ENCODE measurements at places on chromosomes 3 and 15.
A peak's percentile ranks its signal among the peaks of the same experiment; 100 is the strongest.

- DNase-seq: no peak
These were observed 76.7 kb upstream of the PLXND1 start for GRCh38 chr3:129683201-129683600.

GRCh38 chr15:98363416-98363815 is 284.9 kb upstream of the IGF1R start:
- no peak for DNase-seq

- no peak for DNase-seq
These were observed 50.6 kb upstream of the ULK4 start for GRCh38 chr3:42012383-42012934.

GRCh38 chr15:42037656-42038055 is 16.8 kb upstream of the PLA2G4E start:
- no peak for DNase-seq

DNA sequence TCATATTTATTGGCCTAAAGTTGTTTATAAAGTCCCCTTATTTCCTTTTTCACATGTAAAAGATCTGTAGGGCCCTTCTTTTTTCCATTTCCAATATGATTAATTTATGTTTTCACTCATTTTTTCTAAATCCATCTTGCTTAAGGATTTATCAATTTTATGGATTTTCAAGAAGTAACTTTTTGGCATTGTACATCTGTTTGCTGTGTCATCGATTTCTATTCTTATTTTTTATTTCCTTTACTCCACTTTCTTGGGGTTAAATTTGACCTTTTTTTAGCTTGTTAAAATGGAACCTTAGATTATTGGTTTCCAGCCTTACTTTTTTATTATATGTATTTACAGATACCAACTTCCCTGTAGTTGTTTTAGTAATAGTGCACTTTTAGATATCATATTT is 207.9 kb downstream of the LRTM1 start:
- no peak for DNase-seq

GRCh38 chr15:87461631-87462030 is 794.9 kb downstream of the NTRK3 start:
- DNase-seq: no peak

GRCh38 chr3:124997303-124998246 is 58.2 kb downstream of the HEG1 start:
- peak; percentile 55 for DNase-seq

DNA sequence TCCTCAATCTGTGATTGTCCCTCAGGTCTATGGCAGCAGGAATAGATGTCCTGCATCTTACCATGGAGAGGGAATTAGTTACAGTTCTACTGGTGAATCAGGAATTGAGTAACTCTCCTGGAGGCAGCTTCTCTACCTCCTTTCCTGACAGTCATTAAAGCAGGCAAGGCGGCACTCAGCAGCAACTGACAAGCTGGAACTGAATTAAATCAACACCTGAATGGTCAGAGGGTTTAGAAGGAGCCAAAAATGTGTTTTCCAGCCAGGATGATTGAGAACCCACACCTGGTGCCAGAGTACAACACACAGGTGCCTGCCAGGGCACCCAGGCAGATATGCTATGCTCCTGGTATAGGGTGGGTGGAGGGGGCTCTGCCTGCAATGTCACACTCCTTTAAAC is 43.1 kb upstream of the TIPARP start:
- DNase-seq: no peak

DNA sequence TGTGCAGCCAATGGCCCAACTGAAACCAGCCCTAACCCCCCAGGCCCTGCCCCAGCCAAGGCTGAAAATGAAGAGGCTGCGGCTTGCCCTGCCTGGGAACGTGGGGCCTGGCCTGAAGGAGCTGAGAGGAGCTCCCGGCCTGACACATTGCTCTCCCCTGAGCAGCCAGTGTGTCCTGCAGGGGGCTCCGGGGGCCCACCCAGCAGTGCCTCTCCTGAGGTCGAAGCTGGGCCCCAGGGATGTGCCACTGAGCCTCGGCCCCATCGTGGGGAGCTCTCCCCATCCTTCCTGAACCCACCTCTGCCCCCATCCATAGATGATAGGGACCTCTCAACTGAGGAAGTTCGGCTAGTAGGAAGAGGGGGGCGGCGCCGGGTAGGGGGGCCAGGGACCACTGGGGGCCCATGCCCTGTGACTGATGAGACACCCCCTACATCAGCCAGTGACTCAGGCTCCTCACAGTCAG is 11.2 kb downstream of the MAP1A start:
- no peak for DNase-seq

DNA sequence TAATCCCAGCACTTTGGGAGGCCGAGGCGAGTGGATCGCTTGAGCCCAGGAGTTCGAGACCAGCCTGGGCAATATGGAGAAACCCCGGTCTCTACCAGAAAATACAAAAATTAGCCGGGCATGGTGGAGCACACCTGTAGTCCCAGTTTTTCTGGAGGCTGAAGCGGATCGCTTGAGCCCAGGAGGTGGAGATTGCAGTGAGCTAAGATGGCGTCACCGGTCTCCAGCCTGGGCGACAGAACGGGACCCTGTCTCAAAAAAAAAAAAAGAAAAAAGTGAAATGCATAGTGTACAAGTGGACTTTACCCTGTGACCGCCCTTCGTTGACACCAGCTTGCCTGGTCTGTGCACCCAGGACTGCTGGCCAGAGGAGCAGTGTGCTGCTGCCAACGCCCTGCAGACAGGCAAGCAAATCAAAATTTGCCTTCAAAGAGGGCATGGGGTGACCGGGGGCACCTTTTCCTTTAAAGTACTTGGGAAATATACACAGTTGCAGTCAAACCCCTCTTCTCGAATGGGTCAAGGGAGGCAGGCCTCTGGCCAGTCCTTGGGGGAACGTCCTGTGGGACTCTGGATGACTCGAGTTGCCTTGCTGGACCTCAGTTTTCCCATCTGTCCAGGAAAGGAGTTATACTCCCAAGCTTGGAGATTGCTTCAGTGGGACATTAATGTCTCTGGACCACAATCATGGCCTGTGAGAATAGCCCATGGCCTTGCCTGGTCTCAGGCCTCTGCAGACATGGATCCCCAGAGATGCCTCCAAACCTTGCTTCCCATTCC is 1.0 kb downstream of the XYLB start:
- DNase-seq: no peak

GRCh38 chr3:183909030-183909600 is 24.4 kb upstream of the PARL start:
- DNase-seq: no peak

GRCh38 chr15:59281699-59282098 is 75.1 kb downstream of the LDHAL6B start:
- no peak for DNase-seq

- no peak for DNase-seq
These were observed 241.5 kb upstream of the WNT5A start for GRCh38 chr3:55728461-55729100.

GRCh38 chr15:78923015-78923414 is 21.8 kb downstream of the CTSH start:
- DNase-seq: no peak

GRCh38 chr3:53144862-53145712 is 14.9 kb upstream of the RFT1 start:
- no peak for DNase-seq

- DNase-seq: no peak
These were observed 80.6 kb downstream of the CCR1 start for GRCh38 chr3:46127503-46127902.

DNA sequence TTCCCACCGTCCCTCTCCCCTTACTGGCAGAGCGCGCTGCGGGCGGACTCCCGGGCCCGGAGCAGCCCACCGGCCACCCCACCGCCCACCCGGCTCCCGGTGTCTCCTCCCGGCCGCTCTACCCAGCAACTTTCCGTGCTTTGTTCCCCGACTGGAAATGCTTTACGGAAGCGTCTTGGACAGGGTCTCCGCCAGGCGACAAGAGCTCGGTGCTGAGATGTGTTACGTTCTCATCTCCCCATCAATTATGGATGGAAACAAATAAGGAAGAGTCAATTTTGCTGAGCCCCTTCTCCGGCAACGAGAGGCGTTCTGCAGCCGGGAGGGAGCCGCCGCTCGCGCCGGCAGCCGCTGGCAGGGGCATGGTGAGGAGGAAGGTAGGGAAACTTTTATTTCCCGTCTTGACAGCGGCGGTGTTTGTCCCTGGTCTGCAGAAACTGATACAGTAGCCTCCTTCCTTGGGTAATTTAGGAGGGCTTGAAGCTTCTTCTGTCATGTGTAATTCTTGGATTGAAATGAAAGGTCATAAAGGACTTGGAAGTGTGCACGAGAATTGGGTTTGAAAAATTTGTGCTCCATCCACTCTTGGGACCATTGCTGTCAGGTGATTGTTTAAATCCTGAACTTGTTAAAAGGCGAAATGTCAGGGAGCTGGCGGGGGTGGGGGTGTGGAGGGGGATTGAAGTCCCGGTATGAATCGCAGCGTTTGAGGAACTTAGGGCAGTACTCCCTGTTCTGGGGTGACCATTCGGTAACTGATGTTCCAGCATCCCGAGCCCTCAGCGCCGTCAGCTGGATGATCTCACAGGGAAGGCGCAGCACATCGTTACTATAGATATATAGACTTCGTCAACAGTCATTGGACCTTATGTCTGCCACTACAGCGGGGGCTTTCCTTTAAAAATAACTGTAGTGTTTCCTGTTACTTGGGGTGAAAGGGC is 1.5 kb downstream of the SEMA6D start:
- peak; percentile 56 for DNase-seq

DNA sequence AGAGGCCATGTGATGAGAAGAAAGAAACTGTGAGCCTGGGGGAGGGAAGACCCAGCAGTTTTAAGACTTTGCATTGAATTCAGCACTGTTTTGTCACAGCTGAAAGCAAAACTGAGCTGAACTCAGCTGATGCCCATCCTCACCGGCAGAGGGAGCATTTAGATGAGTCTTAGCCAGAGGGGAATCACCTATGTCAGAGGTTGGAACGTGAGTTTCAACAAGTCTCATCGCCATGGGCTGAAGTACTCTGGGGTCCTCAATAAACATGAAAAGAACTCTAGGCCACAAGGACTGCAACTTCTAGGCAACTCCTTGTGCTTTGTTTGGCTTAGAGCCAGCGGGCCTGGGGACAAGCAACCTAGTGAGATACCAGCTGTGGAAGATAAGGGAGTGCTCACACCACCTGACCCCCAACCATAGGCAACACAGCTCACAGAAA is 324.5 kb downstream of the TBL1XR1 start:
- DNase-seq: peak; percentile 18

DNA sequence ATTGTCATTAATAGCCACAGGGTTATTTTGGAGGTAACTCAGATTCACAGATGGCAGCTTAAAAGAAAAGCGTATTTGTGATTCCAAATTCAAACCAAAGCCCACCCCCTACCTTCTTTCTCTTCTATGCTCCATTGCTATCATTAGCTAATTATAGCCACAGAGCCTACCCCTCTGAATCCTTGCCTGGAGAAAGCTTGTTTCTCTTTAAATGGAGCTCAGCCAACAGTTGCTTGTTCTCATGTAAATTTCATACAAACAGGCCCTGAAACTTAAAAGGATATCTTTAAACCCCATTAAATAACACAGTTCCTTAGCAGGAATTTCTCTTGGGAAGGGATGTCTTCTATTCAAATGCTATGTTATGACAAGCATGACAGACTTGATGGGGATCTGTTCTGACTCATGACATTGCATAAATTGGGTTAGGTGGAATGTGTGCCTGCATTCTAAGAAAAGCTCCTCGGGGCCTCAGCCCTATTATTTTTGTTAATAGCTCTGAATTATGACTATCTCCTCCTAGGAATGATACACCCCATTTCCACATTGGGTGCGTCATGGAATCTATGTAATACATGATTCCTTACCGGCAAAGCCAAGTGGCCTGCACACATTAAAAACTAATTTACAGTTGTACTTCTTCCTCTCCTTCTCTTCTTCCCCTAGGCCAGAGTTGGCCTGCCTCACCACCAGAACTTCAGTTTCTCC is 265.8 kb downstream of the TAFA4 start:
- no peak for DNase-seq

DNA sequence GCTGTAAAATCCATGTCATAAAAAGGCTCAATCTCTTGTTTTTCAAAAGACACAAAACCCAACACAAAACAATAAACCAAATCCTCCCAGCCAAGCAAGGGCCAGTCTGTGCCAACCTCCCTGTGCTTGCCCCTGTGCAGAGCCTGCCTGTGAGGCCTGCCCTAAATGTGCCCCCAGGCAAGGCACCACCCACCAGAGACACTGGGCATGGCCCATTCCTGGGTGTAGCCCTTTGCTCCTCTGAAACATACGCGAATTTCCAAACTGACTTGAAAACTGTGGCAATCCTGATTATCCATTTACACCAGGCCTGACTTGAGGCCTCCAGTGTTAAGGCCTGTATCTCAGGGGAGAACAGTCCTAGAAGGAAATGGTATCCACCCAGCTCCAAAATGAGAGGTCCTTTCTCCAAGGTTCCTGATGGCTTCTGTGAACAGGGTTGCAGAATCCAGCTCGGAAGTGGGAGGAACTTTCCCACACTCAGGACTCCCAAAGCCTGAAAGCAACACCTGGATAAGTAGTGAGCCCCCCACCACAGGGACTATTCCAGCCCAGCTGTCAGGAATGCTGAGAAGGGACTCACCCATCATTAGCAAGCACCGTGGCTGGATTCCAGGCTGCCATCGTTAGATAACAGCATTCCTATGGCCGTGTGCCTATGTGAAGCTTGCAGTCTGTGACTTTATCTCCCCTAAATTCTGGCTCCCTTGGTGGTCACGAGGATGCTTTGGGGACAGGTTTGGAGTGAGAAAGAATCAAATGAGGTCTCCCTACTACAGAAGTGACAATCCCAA is 61.8 kb downstream of the CACNA2D2 start:
- no peak for DNase-seq
